Cardiac septum (tissue), 1 donor: ENCODE measurements at places on chromosomes 7 and 10. TPM values are rescaled to one million over a fixed set of nuclear protein-coding genes. Genes with fewer than 3 reads are reported as not detected.

Gene CACNA2D1
- total RNA-seq, result 87.3 TPM

Gene GPR85
- total RNA-seq, result 4.6 TPM

Gene DHX32
- 45.1 TPM for total RNA-seq

Gene AQP1
- 155 TPM for total RNA-seq

Gene RAPGEF5
- total RNA-seq, result 22.4 TPM

Gene AKR1C2
- total RNA-seq, result 8.5 TPM

Gene MYL10
- total RNA-seq, result not detected

Gene VWDE
- 0.38 TPM for total RNA-seq

Gene ASB10
- total RNA-seq, result 17.3 TPM

Gene BEND7
- total RNA-seq, result 14.0 TPM

Gene TRPV5
- not detected for total RNA-seq

Gene CWF19L1
- 15.9 TPM for total RNA-seq

Gene EMX2
- 0.19 TPM for total RNA-seq

Gene ENTPD7
- total RNA-seq, result 2.5 TPM

Gene ZNF273
- 3.0 TPM for total RNA-seq

Gene ODAD2
- 0.83 TPM for total RNA-seq

Gene LRRTM3
- total RNA-seq, result not detected

Gene PAX4
- not detected for total RNA-seq

Gene AKAP9
- 36.2 TPM for total RNA-seq

Gene CAMK1D
- 3.2 TPM for total RNA-seq

Gene PRR15
- total RNA-seq, result 0.40 TPM

Gene TMEM196
- total RNA-seq, result not detected
